ENCODE measurements at places on chromosomes 6 and 20.

DNA sequence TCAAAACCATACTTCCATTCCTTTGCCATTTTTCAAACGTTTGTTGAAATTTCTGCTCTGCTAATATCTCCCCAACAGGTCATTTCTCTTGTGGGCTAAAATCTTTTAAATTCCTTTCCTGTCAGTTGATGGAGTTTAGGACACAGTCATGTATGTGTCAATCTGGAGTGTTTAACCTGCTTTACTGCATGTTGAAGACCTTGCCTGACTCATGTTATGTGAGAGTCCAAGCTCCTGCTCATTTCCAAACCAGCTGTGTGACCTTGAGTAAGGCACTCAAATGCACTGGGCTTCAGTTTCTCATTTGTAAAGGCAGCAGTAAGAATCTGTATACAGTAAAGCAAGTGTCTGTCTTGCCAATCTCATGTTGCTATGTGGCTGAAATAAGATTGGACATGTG, 171.9 kb upstream of the SPACA1 start:
- no peak for DNase-seq

- peak; percentile 41 for DNase-seq
These were observed 59.3 kb downstream of the BCKDHB start for GRCh38 chr6:80165819-80166218.

DNA sequence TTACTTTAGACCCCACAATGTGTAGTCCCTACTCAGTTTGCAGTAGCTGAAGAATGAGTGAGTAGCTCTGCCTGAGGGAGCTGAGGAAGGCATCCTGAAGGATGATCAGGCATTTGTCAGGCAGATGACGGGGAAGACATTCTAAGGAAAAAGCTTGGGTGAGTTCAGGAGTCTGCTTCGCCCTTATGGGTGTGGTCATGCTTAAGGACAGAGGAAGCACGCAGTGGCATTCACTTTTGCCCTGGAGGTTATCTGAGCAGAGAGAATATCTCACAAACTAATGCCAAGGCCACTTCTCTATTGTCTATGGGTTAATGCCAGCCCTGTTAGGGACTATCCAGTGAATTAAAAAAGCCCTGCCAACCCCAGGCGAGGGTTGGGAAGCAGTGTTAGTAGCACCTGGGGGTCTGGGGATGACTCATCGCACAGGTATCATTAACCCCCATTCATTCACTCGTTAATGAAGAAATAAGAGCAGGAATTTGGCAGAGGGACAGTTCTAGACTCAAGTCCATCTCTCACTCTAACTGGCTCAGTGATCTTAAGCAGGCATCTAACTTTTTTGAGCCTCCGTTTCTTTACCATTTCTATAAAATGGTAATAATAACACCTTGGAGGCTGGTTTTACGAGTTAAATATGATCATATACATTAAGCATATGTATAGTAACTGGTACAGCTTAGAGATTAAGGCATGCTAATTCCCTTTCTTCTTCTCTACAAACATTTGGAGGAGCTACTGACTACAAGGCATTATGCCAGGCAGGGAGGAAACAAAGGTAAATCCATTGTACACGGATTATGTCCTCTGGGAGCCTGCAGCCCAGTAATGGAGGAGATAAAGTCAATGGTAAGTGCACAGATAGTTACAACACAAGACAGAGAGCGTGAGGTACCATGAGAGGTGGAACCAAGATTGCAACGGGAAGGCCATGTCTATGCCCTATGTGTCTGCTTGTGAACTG, 93.2 kb upstream of the AKIRIN2 start:
- DNase-seq = no peak

DNA sequence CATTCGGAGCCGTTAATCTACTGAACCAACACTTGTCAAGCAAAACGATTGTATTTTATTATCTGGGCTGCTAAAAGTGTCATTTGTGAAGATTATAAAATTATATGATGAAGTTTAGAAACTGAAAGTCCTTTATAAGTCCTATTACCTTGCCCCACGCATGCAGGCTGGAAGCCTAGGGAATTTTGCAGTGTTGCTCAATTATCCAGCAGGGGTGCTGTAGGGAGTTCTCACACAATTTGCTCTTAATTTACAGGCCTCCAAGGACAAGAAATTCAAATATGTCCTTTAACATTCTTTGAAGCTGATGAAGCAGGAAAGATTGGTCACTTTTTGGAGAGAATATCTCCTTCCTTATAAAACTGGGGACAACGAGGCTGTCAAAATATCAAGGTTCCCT, 368.9 kb downstream of the LMBRD1 start:
- no peak for DNase-seq

- DNase-seq = no peak
These were observed 48.8 kb upstream of the CHRNA4 start for GRCh38 chr20:63409834-63410435.
